Occipital lobe (tissue), 3 donors: ENCODE measurements at places on chromosomes 2 and 18.

DNA sequence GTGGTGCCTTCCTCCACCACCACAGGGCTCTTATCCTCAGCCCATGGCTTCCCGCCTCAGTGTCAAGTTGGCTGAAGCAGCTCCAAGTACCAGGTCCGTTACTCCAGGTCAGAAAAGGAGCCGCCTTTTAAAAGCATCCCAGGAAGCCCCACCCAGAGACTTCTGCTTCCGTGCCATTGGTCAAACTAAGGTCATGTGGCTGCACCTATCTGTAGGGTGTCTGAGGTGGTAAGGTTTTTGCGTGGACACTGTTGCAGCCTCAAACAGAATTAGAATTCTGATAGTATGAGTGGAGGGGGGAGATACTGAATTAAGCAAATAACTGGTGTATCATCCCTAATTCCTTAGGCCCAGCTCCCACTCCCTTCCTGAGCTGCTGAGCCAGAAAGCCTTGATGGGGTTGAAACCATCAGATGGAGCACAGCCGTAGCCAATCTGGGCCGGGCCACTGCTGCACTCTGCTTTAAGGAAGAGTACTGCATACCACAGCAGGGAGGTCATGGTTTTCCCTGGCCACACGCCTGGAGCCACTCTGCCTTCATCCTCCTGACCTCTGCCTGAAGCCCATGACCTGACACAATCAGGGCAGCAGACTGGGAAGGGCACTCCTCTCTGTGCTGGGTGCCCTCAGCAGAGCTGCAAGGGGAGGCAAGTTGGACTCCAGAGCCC is 8.4 kb downstream of the TMEM247 start:
- no peak for DNase-seq

GRCh38 chr2:152548996-152549395 is 168.3 kb downstream of the PRPF40A start:
- DNase-seq, result no peak

GRCh38 chr2:203656522-203657287 is 49.7 kb upstream of the CD28 start:
- DNase-seq, result no peak

DNA sequence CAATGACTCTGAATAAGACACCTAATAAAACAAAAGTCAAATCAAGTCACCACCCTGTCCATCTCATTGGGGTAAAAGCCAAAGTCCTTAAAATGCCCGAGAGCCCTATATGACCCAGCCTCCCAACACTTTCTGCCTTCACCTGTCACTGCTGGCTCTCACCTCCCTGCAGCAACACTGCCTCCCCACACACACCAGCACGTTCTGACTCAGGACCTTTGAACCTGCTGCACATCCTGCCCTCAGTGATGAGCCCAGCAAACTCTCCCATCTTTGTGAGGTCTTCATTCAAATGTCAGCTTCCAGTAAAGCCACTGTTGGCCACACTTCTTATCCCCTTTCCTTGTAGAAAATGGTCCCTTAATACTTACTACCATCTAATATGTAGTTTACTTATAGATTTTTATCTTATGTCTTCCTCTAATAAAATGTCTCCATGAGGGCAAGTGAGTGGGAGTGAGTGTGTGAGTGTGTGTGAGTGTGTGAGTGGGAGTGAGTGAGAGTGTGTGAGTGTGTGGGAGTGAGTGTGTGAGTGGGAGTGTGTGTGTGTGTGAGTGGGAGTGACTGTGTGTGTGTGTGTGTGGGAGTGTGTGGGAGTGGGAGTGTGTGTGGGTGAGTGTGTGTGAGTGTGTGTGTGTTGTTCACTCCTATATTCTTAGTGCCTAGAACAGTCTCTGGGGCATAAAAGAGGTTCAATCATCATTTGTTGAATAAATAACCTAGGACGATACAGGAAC is 504.7 kb downstream of the EIPR1 start:
- no peak for DNase-seq

DNA sequence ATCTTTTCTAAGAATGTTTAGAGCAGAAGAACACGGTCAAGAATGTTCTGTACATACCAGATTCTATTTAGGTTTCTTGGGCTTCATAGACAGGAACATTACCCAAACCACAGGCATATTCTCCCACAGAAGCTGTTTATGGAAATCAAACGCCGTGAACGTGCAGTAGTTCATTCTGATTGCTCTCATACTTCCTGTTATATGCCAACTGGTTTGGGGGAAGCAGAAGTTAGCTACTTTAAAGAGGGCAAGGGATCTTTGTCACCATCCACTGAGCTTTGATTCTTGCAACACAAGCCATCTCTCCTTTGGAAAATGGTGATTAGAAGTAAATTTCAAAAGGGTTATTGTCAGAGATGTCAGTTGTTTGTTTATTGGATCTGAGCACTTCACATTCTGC is 182.2 kb upstream of the NRP2 start:
- no peak for DNase-seq

- no peak for DNase-seq
These were observed 98.6 kb upstream of the NCK2 start for GRCh38 chr2:105645938-105646773.
